ENCODE measurements at places on chromosomes 4 and X.
A peak's percentile ranks its signal among the peaks of the same experiment; 100 is the strongest.

DNA sequence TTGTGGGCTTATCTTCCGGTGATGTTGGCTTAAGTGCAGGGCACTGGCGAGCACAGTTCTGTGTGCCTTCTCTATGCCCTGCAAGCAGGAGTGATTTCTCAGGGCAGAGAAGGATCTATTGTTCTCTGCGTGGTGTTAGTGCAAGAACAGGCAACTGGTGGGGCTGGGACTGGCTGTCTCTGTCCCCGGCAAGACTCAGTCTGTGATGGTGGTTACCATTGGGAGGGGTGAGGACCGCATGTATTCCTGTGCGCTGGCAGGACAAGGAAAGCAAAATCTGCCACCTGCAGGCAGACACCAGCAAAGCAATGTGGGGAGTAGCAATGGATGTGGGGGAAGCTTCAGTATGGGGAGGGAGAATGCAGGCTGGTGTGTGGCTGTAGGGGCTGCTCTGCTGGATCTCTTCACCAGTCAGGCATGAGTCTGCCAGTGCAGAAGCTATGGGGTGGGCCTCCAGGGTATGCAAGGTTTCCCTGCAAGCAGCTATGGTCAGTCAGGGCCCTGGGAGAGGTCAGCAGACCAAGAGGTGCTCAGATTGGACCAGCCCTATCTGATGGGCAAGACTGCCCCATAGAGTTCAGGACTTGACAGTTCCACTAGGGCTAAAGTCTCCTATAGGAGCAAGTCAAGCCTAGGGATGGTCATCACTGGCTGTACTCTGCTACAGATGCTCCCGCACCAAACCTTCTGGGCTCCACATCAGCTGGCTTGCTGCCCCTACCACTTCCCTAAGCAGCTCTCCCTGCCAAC lies 16.8 kb downstream of the PF4 start:
- no peak for DNase-seq

DNA sequence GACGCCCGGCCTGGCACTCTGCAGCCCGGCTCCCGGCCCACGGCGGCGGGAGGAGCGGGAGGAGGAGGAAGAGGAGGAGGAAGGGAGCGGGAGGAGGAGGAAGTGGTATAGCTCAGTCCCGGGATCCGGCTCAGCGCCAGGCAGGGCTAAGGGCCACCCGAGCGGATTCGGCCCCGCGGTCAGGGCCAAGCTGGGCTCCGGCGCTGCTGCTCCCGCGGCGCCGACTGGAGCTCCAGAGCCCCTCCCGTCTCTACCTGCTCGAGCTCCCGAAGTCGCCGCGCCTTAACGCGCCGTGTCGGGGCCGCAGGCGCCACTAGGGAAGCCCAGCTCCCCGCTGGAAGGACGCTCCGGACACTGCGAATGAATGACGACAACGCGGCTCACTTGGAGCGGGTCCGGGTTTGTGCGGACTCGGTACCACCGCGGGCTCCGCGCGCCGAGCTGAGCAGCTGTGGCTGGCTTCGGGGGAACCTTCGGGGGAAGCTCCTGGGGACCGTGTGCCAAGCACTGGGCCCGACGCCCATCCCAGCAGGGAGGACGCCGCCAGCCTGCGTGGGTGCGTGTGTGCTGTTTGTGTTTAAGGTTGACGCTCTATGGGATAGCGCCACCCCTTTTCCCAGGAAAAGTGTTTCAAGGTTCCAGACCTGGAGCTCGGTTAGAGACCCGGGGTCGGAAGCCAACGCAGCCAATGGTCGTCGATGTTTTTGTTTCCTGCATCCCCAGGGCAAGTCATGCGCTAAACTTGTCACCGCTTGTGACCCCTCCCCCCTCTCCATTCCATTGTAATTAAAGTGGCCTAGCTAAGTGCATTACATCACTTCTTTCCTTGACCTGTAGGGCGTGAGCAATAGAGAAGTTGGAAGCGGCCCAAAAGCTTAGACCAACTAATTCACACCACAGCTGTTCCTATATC lies at the start of gene TBC1D9:
TBC1D9 (minus strand) TSS at position 67 of the 913 bp plus-strand sequence. CDS start 340 bp downstream, outside the sequence.
- DNase-seq: peak; percentile 94

GRCh38 chrX:9088896-9089295 lies 55.0 kb upstream of the FAM9B start:
- DNase-seq: peak; percentile 80

- no peak for DNase-seq
These were observed 229.8 kb upstream of the SFRP2 start for GRCh38 chr4:154018659-154019058.

- DNase-seq: no peak
These were observed 49.0 kb downstream of the TBC1D19 start for GRCh38 chr4:26632916-26633315.

DNA sequence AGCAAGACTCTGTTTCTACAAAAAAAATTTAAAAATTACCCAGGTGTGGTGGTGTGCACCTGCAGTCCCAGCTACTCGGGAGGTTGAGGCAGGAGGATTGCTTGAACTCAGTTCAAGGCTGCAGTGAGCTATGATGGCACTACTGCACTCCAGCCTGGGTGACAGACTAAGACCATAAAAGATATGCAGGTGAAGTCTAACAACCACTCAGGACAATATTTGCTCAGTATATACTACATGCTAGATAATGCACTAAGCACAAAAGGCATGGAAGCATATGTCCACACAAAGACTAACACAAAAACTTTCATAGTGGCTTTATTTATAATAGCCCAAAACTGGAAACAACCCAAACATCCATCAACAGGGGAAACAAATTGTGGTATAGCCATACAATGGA lies 57.7 kb upstream of the TXK start:
- DNase-seq: no peak

- peak; percentile 63 for DNase-seq
These were observed 70.3 kb downstream of the SCD5 start for GRCh38 chr4:82728301-82728700.

DNA sequence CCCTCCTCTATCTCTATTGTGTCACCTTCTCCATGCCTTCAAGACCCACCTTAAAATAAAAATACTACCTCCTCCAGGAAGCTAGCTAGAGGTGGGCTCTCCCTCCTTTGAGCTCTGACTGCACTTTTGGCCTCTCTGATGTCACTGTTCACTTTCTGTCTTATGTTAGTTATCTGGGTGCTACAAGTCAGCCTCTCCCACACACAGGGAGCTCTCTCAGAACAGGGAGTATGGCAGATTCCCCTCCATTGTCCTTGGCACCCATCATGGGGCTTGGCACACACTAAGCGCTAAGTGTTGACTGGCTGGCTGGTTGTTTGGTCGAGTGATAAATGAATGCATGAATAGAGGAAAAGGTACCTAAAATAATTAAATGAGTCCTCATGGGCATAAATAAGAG lies 21.2 kb upstream of the KDM5C start:
- DNase-seq: no peak

All from inflammatory macrophage (primary cell).